Endodermal cell (in vitro differentiated cells): ENCODE measurements at places on chromosomes 7 and 10.

GRCh38 chr10:105514106-105514505 is 873.0 kb downstream of the SORCS3 start:
- no peak for DNase-seq

- no peak for DNase-seq
Measured at GRCh38 chr10:97096261-97097083, 89.3 kb downstream of the SLIT1 start.

GRCh38 chr10:15710455-15710854 is 9.3 kb downstream of the ITGA8 start:
- no peak for DNase-seq

DNA sequence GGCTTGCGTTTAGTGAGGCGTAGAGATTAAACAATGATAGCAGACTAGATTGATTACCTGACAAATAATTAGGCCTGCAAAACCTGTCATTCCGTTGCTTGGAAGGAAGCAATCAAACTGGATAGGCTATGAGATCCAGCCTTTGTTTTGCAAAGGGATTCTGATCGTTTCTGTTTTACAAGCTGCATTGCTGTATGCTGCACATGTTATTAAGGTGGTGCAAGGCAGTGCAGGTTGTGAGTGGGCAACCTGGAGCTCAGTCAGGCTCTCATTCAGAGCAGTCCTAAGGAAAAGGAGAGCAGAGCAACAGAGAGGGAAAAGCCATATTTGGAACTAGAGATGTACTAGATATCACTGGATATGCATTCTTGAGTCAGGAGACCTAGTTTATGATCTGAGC is 6.9 kb upstream of the NOBOX start:
- no peak for DNase-seq

DNA sequence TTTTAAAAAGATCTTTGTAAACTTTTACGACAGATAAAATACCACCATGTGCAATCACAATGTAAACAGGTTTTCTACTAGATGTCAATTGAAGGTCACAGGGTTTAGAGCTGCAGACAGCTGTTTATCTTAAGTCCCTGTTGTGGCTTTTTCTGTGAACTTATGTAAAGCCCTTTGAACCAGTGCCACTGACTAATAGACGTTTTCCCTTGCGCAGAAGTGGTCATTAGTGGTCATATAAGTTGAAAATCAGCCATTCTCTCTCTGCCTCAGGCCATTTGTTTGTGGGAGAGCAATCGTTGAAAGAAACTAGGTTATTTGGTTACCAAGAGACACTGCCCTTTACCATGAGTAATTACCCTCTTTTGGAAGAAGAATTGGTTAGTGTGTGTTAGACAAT is 23.9 kb downstream of the CACNB2 start:
- no peak for DNase-seq

- no peak for DNase-seq
Measured at GRCh38 chr10:81036257-81036656, 498.6 kb downstream of the SH2D4B start.

- no peak for DNase-seq
Measured at GRCh38 chr10:121818599-121818998, 109.2 kb downstream of the ATE1 start.

DNA sequence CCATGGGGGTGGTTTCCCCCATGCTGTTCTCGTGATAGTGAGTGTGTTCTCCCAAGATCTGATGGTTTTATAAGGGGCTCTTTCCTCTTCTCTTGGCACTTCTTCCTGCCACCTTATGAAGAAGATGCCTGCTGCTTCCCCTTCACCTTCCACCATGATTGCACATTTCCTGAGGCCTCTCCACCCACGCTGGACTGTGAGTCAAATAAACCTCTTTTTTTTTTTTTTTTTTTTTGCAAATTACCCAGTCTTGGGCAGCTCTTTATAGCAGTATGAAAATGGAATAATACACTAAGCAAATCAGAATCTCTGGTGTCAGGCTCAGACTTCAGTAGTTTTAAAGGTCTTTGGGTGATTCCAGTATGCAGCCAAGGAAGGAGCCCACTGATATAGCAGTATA is 28.2 kb downstream of the TAS2R41 start:
- DNase-seq: no peak

DNA sequence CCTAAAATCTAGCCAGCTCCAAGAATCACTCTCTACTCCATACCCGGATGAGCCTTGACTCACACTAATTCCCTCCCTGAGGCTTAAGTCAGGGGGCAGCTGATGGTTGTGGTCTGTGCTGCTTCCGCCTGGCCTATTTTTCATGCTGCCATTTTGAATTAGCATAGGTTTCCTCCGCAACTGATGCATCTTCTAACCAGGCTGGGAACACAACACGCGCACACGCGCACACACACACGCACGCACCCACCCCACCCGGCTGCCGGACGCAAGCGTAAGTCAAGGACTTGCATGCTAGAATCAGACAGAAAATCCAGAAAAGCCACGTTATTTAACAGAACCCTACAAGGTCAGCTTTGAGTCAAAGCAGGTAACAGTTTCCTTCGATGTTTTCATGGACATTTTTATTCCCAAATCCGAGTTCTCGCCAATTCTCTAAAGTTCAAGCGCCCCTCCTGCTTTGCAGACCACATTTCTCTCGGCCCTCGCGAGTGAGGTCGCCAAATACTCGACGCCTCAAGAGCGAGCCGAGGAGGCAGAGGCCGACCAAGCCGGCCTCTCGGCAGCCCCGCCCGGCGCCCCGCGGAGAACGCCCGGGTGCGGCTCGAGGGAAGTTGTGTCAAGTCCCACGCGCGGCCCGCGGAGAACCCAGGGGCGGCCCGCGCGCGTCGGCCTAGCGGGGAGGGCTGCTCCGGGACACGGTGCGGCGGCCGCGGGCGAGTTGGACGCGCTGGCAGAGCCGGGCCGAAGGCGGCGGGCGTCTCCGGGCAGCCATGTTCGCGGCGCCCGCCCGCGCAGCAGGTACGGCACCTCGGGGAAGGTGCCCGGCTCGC is 961 bp downstream of the SCRN1 start:
- peak; percentile 83 for DNase-seq

GRCh38 chr10:114070710-114071109 is 27.0 kb downstream of the ADRB1 start:
- DNase-seq: no peak

DNA sequence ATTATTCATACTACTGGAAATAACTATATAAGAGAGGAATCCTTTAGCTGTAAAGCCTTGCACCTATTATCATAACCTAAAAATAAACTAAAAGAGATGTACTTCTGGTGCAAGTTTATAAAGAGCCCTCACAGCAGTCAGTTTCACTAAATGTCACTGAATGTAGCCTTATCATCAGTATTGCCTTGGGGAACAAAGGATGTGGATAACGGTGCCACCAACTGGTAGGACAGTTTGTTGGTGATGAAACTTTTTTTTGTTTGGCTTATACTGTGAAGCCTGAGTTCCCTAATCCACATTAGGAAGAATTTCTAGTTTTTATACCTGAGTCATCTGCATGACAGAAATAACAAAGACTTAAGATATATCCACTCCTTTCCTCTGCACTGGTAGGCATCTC is 117.9 kb upstream of the COL1A2 start:
- peak; percentile 65 for DNase-seq

- no peak for DNase-seq
Measured at GRCh38 chr10:72328829-72329204, 25.9 kb downstream of the DNAJB12 start.

GRCh38 chr7:29102558-29103151 is 43.7 kb downstream of the CPVL start:
- DNase-seq: peak; percentile 89

GRCh38 chr7:108589874-108590273 is 20.2 kb downstream of the DNAJB9 start:
- DNase-seq: no peak

GRCh38 chr7:82175319-82175718 is 268.3 kb downstream of the CACNA2D1 start:
- no peak for DNase-seq

GRCh38 chr10:8121201-8121890 is 66.9 kb downstream of the GATA3 start:
- no peak for DNase-seq

DNA sequence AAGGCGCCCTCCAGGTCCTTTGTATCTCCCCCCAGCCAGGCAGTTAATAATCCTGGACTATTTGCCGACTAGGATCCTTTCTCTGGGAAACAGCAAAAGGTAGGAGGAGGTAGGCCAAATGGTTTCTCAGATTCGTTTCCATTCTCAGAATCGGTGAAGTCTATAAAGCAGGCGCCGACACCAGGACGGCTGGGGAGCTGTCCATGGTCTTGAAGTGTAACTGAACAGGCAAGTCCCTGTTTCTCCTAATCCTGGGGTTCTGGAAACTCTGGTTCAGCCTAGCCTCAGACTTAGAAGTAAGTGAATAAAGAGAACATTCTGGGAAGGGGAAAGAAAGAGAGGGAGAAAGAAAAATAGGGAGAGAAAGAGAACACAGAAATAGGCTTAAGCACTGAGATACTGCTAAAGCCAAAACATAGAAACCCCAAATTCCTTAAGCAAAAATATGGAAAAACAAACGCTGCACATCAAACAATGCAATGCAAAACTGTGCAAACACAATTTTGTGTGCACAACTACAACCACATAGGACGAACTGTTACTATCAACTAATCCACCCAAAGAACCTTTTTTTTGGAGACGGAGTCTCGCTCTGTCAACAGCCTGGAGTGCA is 11.1 kb upstream of the INA start:
- DNase-seq: peak; percentile 93

- DNase-seq: no peak
Measured at GRCh38 chr7:103100348-103100747, 25.4 kb downstream of the ARMC10 start.

DNA sequence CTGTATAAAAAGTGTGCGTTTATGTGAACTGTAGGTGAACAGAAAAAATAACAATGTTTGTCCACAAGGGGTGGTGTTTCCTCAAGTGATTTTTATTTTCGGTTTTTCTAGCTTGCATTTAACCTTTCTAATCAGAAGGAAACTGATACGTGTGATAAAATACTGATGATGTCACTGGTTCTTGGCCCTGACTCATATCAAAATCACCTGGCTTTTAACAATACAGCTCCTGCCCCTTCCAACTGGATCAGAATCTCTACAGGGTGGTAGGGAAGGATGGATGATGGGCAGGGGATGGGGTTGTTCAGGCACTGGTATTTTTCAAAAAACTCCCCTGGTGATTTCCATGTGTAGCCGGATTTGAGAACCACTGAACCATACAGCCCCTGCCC is 10.9 kb downstream of the NPFFR1 start:
- DNase-seq: no peak

- DNase-seq: no peak
Measured at GRCh38 chr10:85513436-85513835, 853.2 kb downstream of the GRID1 start.

GRCh38 chr7:31464601-31465000 is 49.3 kb upstream of the ITPRID1 start:
- DNase-seq: no peak

DNA sequence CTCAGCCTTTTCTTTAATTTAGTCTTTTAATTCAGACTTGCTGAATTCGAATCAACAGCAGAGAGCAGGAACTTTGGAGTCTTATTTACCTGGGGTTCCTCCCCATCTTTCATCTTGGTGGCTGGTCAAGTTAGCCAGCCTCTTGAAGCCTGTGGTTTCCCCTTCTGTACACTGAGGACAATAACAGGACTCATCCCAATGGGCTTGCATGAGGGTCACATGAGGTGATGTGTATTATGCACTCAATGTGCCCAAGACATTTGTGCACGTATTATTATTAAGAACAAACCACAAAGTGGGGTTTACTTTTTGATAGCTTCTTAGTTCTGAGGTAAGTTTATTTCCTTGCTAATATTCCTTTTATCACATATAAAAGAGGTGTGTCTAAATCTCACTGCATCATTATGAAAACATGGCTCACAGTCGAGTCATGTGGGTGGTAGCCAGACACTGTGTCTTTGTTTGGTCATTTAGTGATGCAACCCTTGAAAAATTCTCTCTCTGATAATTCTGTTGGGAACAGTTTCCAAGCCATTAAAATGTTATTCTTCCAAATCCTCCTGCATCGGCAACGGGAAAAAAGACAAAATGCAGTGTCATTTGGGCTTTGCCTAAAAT is 86.5 kb upstream of the GRB10 start:
- DNase-seq: no peak

DNA sequence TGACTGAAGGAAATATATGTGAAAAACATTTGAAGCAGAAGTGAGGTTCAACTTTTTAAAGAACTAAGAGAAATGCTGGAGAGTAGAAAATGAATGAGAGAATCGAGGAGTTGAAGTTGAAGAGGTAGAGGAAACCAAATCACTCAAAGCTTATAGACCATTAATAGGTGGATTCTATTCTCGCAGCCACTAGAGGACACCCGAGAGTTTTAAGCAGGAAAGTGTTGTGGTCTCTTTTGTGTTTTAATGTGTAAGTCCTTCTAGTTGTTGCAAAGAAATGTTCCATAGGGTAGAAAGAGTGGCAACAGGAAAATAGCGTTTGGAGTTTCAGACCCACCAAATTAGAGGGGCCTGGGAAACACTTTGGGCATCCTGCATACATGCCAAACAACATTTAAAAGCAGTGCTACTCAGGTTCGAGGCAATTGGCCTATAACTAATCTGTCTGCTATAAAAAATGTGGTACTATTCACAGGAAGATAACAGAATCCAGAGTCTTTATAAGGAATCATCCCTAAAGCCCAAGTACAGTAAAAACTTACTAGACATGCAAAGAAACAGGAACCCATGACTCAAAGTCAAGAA is 75.3 kb upstream of the TAS2R16 start:
- DNase-seq: peak; percentile 59

- DNase-seq: no peak
Measured at GRCh38 chr7:130022623-130023175, 28.5 kb downstream of the ZC3HC1 start.

- no peak for DNase-seq
Measured at GRCh38 chr10:100923580-100923979, 10.8 kb downstream of the SLF2 start.

DNA sequence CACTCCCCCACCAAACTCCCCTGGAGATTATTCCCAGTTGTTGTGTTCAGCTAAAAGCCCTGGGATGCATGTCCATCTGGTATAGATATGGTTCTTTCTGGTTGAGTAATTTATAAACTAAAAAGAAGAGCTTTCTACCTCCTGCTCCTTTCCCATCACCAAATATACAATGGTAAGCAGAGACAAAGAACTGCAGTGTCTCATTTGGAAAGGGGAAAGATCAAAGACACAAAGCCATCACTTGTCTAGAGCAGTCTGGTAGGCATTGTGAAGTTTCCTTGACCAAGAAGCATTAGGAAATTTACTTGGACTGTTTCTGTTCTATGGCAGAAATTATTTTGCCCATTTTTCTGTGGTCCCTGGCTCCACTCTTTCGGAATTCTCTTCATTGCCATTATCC is 24.9 kb upstream of the PANK1 start:
- DNase-seq: no peak

DNA sequence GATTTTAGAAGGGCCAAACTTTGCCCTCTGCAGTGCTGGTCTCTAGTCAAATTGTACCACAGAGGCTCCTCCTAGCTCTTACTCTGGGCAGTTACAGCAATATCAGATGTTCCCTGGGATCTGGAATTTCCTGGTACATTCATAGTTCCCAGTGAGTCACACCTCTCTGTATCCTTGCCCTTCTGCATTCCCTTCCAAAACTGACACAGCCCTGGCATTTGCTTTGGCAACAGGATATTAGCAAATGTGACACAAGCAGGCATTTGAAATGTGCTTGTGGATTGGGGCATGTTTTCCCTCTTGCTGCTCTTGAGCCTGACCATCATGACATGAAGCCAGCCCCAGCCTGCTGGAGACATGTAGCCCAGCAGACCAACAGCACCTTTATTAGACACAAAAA is 284.7 kb upstream of the AKR1E2 start:
- no peak for DNase-seq

- DNase-seq: peak; percentile 52
Measured at GRCh38 chr7:2515424-2516193, 4.0 kb upstream of the LFNG start.

- no peak for DNase-seq
Measured at GRCh38 chr10:29710128-29710527, 75.4 kb upstream of the SVIL start.
